ENCODE measurements at places on chromosomes 5 and 9.
A peak's percentile ranks its signal among the peaks of the same experiment; 100 is the strongest.

DNA sequence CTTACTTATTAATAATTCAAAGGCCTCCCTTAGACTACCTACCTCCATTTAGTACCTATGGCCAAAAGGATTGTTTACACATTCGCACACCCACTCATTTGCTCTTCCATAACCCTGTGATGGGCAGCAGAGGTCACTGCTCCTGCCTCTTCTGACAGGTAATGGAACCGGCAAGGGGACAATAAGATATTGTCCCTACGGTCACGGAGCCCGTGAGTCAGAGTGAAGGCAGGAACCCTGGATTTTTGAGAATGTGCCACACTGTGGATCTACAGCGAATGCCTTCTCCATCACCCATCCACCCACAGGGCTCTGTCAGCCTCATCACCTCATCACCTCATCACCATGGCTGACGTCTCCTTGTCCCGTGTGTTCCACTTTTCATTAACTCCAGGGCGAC, 132.3 kb downstream of the MYO10 start:
- no peak for DNase-seq

GRCh38 chr5:73957397-73958001, 331.5 kb downstream of the ARHGEF28 start:
- DNase-seq = no peak

GRCh38 chr9:95095641-95096355, 221.7 kb downstream of the FANCC start:
- no peak for DNase-seq

DNA sequence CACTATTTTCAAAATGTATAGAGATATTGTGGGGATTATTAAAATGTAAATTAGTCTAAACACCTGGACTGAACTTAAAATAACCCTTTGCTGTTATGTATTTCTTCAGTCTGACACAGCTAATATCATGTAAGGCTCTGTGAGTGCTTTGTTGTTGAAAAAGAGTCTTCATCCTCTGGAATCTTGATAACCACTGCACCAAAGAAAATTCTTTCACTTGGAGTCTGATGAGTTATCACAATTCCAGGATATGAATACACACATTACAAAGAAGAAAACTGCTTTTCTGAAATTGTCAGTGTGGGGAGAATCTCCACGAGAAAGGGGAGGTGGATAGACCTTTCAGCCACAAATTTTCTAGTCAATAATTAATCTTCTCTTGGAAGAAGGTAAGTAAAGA, 42.3 kb upstream of the TARS1 start:
- no peak for DNase-seq

DNA sequence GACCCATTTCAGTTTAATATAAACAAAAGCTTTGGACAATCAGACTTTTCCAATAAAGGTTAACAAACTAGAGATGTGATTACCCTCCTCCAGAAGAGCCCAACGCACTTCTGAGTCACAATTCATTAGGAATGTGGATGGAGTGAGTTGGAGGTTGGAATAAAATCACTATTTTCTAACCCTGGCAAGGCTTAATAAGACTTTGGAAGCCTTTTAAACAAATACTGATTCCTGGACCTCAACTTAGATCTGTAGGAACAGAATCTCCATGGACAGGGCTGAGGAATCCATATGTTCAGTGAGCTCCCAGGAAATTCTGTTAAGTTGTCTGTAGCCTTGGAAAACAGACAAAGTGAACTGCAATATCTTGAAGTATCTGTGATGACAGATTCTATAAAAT, 233.5 kb upstream of the ELL2 start:
- no peak for DNase-seq

GRCh38 chr9:107833295-107833694, 343.7 kb upstream of the KLF4 start:
- DNase-seq = no peak

DNA sequence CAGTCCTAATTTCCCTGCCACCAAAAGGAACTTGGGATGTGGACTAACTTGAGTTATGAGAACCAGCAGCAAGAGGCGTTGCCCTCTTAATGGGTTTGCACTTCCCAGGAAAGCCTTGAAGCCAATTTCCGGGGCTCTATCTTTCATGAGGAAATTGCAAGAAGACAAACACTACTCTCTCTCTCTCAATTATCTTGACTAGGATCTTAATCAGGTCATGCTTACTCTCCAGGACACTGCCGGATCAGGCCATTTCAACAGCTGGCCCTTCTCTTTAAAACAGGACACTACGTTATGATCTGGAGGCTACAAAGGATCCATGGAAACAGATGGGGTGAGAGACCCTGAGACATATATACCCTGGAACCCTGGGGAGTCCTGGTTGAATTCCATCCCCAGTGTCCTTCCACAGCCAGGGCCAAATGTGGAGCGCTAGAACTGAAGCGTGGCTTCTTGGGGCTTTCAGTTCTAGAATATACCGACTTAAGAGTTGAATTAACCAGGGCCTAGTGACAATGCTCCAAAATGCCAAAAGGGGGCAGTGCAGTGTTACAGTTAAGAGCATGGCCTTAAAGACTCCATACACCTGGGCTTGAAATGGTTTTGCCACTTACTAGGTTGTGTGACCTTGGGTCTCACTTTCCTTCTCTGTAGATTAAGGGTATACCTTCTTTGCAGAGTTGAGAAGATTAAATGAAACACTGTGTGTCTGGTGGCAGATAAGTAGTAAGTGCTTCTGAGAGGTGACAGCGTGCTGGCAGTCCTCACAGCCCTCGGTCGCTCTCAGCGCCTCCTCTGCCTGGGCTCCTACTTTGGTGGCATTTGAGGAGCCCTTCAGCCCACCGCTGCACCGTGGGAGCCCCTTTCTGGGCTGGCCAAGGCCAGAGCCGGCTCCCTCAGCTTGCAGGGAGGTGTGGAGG, 21.1 kb downstream of the FAM219A start:
- DNase-seq = peak; percentile 65

DNA sequence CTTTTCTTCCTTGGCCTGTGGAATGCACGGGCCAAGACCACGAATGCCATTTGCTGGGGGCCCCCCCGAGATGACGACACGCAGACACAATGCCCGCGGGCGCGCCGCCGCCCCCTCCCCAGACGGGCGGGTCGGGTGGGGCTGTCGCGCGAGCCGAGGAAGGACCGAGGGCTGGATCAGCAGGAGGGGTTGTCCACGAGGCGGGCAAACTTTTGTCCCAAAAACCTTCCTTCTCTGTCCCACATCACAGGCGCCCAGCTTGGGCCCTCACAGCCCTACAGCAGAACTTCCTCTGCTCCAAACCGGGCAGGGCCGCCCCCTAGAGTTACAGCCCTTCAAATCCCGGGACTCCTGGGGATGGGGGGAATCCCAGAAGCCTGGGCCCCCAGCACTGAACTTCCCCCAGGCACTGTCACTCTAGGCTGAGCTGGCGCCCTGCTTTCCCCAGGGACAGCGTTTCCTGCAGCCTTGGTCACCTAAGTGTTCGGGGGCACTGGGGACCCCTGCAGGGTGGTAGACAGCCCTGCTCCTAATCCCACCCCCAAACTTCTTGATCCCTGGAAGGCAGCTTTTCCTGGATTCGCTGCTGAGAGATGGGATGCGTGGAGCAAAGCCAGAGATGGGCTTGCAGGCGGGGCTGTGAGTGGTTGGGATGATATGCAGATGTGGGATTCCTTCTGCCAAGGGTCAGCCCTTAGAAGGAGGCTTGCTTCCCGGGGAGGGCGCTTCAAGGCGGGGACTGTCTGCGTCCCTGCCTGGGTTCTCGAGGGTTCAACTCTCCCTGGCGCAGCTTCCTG, 980 bp downstream of the COL5A1 start:
- peak; percentile 59 for DNase-seq

DNA sequence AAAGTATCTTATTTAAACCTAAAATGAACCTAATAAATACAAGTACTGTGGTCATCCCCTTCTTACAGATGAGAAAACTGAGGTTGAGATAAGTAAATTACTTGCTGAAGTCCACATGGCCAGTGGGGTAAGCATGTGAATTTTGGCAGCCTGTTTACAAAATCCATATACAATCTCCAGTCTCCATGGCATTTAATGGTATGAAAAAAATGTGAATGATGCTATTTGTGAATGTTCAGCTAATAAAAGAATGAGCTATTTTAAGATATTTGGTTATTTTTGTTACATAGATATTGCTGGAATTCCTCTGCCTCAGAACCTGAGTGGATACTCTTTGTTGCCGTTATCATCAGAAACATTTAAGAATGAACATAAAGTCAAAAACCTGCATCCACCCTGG, 19.3 kb upstream of the GPR150 start:
- no peak for DNase-seq

GRCh38 chr9:130835441-130836298, 616 bp downstream of the ABL1 start:
- no peak for DNase-seq

DNA sequence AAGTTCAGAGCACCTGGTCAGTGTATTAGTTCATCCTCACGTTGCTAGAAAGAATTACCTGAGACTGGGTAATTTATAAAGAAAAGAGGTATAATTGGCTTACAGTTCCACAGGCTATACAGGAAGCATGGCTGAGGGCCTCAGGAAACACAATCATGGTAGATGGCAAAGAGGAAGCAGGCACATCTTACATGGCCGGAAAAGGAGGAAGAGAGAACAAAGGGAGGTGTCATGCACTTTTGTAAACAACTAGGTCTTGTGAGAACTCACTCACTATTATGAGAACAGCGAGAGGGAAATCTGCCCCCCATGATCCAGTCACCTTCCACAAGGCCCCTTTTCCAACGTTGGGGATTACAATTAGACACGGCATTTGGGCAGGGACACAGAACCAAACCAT, 28.8 kb upstream of the CAVIN4 start:
- no peak for DNase-seq

DNA sequence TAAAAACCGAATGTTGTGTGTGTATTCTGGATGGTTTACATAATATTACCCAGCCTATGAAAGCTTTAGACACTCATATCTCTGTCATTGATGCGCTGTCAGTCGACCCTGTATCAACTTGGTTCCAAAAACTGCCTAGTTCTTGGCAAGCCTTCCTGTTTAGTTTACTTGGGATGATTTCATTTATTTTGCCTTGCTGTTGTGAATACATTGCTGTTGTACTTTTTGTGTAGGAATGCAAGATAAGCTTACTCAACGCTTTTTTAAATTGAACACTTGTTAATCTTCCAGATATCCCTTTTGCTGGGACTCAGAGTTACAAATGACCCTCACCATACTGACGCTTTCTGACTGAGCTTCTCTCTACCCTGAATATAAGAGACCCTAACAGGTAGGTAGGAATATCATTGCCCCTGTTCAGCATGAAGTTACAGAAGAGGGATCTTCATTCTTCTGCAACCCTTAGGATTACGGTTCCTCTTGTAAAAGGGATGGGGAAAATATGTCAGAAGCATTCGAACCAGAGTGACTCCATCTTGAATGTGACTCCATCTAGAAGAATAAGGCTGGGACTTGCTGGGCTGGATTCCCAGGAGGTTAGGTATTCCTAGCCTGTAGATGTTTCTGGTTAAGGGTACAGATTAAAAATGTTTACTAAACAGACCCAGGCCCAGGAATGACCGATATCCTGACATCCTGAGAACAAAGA, 13.7 kb upstream of the PAIP1 start:
- no peak for DNase-seq

- DNase-seq = no peak
Measured at GRCh38 chr9:112863214-112863613, 27.5 kb downstream of the SLC46A2 start.

GRCh38 chr5:123107343-123108244, 18.6 kb downstream of the PRDM6 start:
- DNase-seq = no peak

DNA sequence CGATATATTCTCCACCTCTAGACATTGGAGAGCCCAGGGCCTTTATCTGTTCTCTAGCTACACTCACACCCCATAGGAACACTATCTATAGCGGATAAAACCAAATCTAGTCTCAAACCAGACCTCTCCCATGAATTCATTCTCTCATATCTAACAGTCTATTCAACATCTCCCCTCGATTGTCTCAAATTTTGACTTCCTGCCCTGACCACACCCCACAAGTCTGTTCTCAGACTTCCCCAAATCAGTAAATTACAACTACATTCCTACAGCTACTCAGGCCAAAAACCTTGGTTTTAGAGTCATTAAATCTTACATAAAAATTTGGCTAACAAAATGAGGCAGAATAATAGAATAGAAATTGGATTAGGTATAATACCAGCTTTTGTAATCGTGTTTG, 12.5 kb upstream of the SLC1A3 start:
- DNase-seq = no peak

- DNase-seq = no peak
Measured at GRCh38 chr5:67244345-67244793, 47.8 kb upstream of the CD180 start.

DNA sequence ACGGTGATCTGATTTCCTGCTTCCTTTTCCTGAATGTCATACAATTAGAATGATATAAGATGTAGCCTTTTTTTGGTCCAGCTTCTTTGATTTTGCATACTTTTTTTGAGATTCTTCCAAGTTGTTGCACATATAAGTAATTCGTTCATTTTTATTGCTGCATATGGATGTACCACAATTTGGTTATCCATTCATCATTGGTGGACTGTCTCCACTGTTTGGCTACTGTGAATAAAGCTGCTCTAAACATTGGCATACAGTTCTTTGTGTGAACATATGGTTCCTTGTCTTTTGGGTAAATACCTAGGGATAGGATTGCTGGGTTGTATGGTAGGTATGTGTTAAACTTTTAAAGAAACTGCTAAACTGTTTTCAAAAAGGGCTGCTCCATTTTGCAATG, 52.6 kb downstream of the OR1J1 start:
- no peak for DNase-seq

GRCh38 chr5:54725391-54726280, 208.1 kb downstream of the SNX18 start:
- DNase-seq = no peak

- no peak for DNase-seq
Measured at GRCh38 chr9:89360465-89360864, 42.2 kb downstream of the SECISBP2 start.

DNA sequence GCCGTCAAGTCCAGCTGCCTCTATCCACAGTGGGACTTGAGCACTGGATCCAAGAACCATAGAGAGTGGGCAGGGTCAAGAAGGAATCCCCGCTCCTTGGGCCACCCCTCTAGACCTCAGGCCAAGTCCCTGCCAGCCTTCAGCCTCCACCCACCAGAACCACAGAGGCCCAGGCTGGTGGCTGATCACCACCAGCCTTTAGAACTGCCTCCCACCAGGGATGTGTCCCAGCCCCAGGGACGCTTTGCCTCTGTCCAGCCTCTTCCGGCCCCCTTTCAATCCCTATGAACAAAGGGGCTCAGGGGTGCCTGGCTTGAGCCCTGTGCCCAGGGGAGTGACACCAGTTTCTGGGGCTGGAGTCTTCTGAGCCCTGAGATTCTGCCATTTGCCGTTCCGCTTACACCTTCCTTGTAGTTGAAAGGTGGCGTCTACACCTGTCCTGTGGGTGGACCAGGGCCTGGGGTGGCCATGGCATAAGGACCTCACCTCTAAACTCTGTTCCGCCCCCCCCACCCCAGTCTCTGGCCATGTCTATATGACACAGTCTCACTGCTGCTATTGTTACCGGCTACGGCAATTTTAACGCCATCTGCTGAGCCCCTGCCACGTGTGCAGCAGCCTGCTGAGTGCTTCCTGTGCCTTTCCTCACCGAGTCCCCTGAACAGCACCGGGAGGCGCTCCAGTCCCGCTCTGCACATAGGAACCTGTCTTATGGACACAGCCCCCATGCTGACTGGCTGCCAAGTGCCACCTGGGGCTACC, 35.7 kb upstream of the ORM1 start:
- DNase-seq = no peak

- no peak for DNase-seq
Measured at GRCh38 chr5:174436750-174437149, 287.6 kb upstream of the MSX2 start.
